Mucosa of gallbladder (tissue), 1 donor: ENCODE measurements at places on chromosomes 16 and 17. TPM values are rescaled to one million over a fixed set of nuclear protein-coding genes. Genes with fewer than 3 reads are reported as not detected.

DNA sequence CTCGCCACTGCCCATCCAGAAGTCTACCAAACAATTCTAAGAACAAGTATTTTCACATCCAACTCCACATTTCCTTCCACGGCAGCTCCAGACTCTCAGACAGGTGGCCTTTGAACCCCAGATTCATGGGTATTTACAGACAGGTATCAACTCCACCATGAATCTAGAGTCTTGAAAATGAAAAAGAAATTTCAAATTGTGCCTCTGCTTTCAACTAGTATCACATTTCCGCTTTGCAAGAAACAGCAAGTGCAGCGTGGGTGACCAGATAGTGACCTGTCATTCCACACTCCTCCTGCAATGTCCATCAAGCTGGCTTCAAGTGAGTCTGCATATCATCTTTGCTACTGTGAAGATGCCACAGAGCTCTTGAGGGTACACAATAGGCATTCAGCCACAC, 232.4 kb upstream of the RPL38 start:
- DNase-seq = no peak

DNA sequence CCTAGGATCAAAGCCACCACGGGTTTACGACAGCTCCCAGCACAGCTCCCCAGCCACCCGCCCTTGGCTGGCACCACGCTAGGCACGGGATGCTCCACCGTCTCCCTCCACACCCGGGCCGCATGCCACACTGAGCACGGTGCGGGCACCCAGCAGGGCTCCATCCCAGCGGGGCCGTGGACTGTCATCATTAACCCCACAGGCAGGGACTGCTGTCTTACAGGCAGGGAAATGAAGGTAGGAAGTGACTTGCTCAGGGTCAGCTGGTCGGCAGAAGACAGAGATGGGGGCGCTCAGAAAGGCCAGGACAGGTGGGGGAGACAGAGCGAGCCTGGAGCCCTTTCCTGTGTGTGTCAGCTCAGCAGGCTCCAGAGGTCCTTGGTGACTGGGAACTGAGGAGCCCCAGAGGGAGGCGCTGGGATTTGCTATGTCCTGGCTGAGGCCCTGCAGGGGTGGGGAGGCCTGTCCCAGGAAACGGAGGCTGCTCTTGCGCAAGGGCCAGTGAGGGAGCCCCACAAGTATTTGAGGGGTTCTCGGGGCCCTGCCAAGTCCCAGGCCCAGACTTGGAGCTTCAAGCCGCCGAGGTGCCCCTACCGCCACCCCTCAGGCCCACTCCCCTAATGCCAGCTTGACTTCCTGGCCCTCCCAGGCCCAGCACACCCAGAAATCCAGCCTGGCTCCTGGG, 3.2 kb downstream of the UBALD1 start:
- no peak for DNase-seq

DNA sequence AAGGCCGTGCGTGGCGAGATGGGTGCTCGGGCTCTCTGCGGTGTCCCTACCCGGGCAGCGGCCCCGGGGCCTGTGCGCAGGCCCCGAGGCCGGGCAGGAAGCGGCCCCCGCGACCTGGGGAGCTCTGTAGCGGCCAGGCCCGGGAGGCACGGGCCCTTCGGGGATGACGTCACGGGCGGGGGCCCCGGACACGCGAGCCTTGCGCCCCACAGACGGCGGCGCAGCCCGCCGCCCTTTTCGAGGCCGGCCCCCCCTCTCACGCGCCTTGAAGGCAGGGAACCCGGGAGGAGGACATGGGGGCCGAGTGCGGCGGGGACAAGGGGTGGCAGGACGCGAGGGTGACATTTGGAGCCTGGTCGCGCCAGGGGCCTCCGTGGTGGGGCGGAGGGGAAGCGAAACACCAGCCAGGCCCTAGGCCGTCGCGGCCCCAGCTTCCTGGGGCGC, 1.1 kb downstream of the RAI1 start:
- peak; percentile 38 for DNase-seq

The NACA2 gene
- not detected for total RNA-seq

The CCL17 gene
- total RNA-seq = not detected

The KRTAP2-3 gene
- total RNA-seq = not detected

The NDRG4 gene
- total RNA-seq = 5.6 TPM

The PIRT gene
- total RNA-seq = 0.32 TPM

The TPPP3 gene
- 12.3 TPM for total RNA-seq
